NCI-H1436 (cell line): ENCODE measurements at places on chromosomes 16 and 17.

- no peak for DNase-seq
These were observed 6.3 kb upstream of the SLFN14 start for GRCh38 chr17:35566968-35567367.

GRCh38 chr16:28133666-28134065 lies 70.2 kb upstream of the GSG1L start:
- DNase-seq, result no peak

DNA sequence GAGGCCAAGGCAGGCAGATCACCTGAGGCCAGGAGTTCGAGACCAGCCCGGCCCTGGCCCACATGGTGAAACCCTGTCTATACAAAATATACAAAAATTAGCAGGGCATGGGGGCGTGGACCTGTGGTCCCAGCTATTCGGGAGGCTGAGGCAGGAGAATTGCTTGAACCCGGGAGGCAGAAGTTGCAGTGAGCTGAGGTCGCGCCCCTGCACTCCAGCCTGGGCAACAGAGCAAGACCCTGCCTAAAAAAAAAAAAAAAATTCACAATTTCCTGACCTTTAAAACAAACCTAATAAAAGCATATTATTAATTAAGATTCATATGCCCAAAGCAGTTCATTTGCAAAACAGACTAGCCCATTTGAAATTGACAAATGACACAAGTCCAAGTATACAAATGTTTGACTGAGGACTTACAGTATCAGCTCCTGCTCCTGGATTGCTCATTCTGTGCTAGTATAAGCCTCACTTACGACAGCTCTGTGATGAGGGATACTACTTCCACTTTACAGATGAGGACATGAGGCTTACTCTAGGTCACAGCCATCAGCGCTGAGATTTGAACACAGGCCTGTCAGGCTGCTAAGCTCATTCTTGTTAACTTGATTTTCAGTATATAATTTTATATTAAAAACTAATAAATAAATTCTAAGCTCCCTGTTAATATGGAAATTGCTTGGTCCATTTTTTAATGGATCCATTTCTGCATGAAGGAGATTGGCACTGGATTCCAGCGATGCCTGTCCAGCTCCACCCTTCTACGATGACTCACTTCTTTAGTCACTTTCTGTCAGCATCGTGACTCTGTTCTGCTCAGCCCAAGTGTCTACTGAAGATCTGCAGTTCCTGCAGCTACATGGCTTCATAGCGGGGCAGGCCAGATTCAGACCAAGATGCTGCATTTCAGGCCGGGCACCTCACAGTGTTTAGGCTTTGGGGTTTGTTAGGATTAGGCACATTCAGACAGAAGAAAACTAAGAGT lies 88.2 kb downstream of the WDR59 start:
- DNase-seq, result no peak

DNA sequence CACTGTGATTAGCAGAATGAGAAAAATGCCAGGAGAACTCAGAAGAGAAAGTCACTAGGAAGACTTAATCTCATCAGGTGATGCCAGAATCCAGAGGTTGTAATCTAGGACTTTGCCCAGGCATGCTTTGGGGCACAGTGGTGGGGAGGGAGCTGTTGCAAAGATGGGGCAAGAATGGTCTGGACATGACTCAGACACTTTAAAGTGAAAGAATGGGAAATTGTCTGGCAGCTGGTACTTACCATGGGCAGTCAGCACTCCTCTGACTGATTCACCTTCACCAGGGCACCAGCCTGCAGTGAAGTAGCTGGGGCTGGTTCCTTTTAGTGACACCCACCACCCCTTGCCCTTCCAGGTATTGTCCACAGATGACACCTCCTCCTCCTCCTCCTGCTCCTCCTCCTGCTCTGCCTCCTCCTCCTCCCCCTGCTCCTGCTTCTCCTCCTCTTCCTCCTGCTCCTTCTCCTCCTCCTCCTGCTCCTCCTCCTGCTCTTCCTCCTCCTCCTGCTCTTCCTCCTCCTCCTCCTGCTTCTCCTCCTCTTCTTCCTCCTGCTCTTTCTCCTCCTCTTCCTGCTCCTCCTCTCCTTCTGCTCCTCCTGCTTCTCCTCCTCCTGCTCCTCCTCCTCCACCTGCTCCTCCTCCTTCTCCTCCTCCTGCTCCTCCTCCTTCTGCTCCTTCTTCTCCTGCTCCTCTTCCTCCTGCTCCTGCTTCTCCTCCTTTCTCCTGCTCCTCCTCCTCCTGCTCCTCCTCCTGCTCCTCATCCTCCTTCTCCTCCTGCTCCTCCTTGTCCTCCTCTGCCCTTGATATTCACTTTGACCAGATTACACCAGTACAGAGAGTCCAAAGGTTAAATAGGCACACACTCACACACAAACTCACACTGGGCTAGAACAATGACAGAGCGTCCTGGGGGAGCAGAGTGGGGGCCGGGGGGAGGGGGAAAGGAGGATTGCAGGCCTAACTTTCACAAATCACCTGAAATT lies at the start of gene CHD9NB:
Gene CHD9NB, minus strand, starts transcription at position 379 of the 983 bp plus-strand sequence. CDS start 8,739 bp downstream, outside the sequence.
- no peak for DNase-seq

DNA sequence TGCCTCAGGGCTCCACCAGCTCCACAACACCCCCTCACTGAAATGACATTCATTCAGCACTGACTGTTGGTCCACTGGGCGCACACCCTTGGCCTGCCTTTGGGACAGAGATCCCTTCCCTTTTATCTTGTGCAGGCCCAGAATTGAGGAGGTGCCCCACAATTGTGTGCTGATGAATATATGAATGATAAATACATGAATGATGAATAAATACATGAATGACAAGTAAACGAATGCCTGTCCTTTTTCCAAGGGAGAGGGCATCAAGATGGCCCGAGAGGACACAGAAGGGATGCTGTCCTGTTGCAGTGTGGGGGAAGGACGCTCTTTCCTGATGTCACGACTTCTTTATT lies 5.7 kb downstream of the CCR7 start:
- no peak for DNase-seq

- no peak for DNase-seq
These were observed 34.1 kb downstream of the GLP2R start for GRCh38 chr17:9859781-9860180.

GRCh38 chr17:19307521-19307920 lies 55.0 kb downstream of the B9D1 start:
- no peak for DNase-seq

DNA sequence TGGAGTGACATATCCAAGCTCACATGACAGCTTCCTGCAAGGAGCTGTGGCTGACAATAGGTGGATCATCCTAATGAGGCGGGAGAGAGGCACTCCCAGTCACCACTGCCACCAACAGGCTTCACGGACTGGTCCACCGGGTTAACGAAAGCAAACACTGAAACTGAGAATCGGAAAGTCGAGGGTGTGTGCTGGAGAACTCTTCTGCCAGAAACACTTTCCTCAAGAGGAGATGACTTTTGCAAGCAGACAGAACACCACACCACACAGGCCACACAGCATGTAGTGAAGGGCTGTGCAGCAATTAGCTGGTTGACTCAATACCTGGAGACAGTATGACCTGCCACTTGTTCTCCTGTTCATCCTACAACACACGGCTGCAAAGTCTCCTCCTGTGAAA lies 53.0 kb upstream of the DNAJA2 start:
- no peak for DNase-seq

DNA sequence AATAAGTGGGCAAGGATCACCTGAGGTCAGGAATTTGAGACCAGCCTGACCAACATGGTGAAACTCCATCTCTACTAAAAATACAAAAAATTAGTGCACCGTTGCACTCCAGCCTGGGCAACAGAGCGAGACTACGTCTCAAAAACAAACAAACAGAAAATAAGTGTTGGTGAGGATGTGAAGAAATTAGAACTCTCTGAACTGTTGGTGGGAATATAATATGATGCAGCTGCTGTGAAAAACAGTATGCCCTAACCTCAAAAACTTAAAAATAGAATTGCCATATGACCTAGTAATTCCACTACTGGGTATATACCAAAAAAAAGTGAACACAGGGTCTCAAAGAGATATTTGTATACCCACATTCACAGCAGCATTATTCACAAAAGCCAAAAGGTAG lies 26.1 kb downstream of the GLG1 start:
- no peak for DNase-seq

- no peak for DNase-seq
These were observed 147.6 kb upstream of the CES5A start for GRCh38 chr16:56022818-56023217.

DNA sequence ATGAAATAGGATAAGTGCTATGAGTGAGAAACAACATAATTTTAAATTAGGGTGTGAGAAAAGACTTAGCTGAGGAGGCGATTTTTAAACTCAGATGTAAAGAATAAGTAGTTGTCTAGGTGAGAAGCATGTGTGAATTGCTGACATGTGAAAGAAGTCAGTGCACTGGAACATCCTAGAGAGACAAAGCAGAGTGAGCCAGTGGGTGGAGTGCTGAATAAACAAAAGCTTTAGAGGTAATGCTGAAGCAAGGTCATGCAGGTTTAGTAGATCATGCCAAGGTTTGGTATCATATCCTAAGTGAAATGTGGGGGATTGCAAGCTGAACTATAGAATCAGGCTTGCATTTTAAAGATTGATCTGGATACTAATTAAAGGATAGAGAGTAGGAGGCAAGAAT lies 89.4 kb downstream of the KIF2B start:
- DNase-seq, result no peak

DNA sequence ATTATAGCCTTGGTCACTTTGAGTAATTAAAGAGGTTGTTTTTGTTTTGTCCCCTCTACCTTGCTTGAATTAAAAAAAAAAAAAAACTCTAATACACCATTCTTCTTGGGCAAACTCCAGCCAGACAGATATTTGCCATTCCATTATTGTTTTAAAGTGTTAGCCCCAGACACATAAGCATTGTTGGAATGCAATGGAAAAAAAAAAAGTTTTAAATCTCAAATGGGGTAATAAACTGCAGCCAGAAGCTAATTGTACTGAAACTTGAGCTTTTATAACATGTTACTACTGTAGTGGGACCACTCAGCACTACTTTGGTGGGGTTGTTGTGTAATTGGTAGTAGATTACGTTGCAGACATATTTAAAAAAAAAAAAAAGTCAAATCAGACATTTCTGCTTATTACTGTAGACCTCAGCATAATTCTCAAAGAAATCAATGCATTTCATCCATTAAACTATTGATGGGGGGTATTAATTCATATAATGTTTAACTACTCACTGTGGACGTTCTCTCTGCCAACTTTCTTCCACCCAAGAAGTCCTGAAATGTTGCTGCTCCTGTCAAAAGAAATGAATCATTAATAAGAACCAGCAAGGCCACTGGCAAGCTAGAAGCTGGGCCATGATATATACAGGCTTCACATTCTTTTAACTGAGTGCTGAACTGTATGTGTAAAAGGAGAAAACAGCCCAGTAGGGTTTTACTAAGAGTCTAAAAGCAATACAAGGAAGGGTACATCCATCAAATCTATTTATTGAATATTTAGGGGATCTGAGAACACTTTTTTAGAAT lies 626.6 kb upstream of the SOX9 start:
- DNase-seq, result no peak

- peak; percentile 75 for DNase-seq
These were observed 1.8 kb downstream of the ASGR1 start for GRCh38 chr17:7177191-7177953.

GRCh38 chr17:18224387-18225120 lies 881 bp upstream of the LLGL1 start:
- DNase-seq, result no peak

DNA sequence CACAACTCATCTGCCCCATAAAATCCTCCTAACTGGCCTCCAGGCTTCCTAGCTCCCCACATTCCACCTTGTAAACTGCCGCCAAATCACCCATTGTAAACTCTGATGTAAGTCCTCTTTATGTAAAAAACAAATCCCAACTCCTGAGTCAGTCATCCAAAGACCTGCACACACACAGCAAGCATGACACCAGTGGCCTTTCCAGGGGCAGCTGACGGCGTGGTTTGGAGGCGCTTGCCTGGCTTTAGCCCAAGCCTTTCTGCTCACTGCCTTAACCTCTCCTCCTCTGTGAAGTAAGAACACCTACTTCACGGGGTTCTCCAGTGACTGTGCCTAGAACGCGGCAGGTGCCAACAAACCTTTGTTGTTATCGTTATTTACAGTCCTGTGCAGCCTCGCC lies 14.0 kb downstream of the UBE2O start:
- no peak for DNase-seq

GRCh38 chr17:63435681-63436522 lies 10.2 kb downstream of the CYB561 start:
- DNase-seq, result peak; percentile 81
